ENCODE measurements at places on chromosomes 7 and 10. TPM values are rescaled to one million over a fixed set of nuclear protein-coding genes. Genes with fewer than 3 reads are reported as not detected.

Gene MALRD1
- total RNA-seq: 0.33 TPM

Gene CBLL1
- total RNA-seq: 61.5 TPM

Gene AGAP5
- 6.6 TPM for total RNA-seq

Gene TMEM176A
- total RNA-seq: 34.1 TPM

Gene ACBD7
- 0.63 TPM for total RNA-seq

Gene HERC4
- 24.9 TPM for total RNA-seq

Gene AMPH
- 11.8 TPM for total RNA-seq

Gene OR2A12
- total RNA-seq: not detected

Gene ANXA8
- not detected for total RNA-seq

Gene AASS
- 41.9 TPM for total RNA-seq

Gene VOPP1
- total RNA-seq: 38.9 TPM

Gene ZNF398
- total RNA-seq: 18.5 TPM

Gene FGFR2
- 61.5 TPM for total RNA-seq

Gene NUDT13
- total RNA-seq: 3.4 TPM

Gene TRPV5
- total RNA-seq: not detected

Gene FBXL13
- total RNA-seq: 0.83 TPM

Gene BLVRA
- total RNA-seq: 84.8 TPM

Gene GSTO2
- total RNA-seq: 0.52 TPM

Gene DENND2A
- 51.2 TPM for total RNA-seq

Gene REEP3
- 115 TPM for total RNA-seq

Gene SNX13
- total RNA-seq: 37.9 TPM

Gene CCDC3
- 79.1 TPM for total RNA-seq

Gene SPDYE11
- total RNA-seq: not detected

Gene OR13A1
- total RNA-seq: not detected

Gene FBH1
- total RNA-seq: 90.3 TPM

Gene CRHR2
- total RNA-seq: not detected

Gene ERVW-1
- total RNA-seq: not detected

Gene DNAJC12
- 4.1 TPM for total RNA-seq

Gene BTRC
- 10.4 TPM for total RNA-seq

Gene PARD3
- total RNA-seq: 98.9 TPM

Gene KCP
- 0.66 TPM for total RNA-seq

Gene CCL24
- total RNA-seq: not detected
